ENCODE measurements at places on chromosomes 4 and X.

GRCh38 chr4:144518181-144518895 is 127.6 kb upstream of the HHIP start:
- no peak for DNase-seq

GRCh38 chr4:152831416-152831815 is 51.7 kb downstream of the ARFIP1 start:
- DNase-seq = no peak

DNA sequence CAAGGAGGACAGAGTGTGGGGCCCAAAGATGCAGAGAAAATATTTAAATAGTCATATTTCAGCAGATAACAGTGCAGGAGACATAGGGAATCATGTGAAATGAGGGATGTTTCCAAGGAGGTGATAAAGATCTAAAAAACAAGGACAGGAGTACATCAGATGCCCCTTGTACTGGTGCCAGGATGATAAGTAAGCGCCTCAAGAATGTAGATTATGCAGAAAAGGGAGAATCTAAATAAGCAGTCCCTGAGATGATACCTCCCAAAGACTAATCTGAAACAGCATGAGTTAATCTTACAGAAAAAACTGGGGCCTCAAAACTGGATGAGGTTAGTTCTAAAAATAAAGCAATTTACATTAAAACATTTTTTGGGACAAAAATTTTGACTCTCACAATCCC is 136.1 kb upstream of the WDFY3 start:
- no peak for DNase-seq

DNA sequence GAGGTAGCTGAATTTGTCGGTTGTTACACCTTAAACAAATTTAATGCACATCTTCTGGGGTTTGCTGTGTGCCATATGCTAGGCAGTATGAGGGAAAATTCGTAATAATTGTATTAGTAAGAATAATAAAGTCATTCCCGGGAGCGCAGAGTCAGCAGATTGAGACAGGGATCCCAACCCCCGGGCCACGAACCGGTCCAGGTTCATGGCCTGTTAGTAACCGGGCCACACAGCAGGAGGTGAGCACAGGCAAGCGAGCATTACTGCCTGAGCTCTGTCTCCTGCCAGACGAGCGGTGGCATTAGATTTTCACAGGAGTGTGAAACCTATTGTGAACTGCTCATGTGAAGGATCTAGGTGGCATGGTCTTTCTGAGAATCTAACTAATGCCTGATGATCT is 114.9 kb downstream of the PCDH7 start:
- DNase-seq = no peak

DNA sequence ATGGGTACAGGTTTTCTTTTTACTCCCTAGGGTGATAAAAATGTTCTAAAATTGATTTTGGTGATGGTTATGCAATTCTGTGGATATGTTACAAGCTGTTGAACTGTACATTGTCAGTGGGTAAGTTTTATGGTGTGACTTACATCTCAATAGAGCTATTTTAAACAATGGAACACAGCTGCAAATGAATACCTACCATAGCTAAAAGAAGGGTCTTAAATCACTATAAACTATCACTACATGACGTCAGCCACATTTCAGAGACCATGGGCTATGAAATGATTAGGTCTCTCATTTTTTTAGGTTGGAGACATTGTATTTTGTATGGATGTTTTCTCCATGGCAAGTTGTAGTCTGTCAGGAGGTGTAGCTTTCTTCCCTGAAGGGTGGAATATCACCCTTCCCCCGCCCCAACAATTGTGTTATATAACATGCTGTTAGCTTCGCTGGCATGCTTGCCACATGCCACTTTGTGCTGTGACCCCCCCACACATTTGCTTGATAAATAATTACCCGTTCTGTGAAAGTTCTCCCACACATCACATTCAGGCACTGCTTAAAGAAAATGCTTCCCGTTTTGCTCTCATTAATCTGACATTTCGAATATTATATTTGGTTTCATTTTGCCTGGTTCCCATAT is 159.7 kb downstream of the ARHGAP10 start:
- no peak for DNase-seq

DNA sequence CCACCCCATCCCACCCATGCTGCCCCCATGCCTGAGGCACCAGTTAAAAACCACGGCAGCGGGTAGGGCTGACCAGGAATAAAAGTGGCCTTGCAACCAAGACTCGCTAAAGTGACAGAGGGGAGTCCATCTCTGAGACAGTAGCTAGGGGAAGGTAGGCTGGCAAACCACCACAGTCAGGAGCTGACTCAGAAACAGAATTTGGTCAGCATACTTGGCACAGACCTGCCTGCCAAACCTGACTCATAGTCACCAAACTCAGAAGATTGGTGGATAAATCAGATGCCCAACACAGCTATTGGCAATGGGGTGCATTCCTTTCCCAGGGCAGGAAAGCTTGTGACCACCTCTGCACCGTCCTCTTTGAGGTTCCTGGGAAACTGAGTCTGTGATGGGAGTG is 193.8 kb downstream of the BCOR start:
- no peak for DNase-seq

GRCh38 chrX:68999356-68999755 is 165.9 kb downstream of the PJA1 start:
- DNase-seq = no peak

- no peak for DNase-seq
Measured at GRCh38 chr4:92634882-92635281, 331.1 kb downstream of the GRID2 start.

GRCh38 chr4:135429528-135429927 is 1227.9 kb upstream of the PABPC4L start:
- DNase-seq = no peak

DNA sequence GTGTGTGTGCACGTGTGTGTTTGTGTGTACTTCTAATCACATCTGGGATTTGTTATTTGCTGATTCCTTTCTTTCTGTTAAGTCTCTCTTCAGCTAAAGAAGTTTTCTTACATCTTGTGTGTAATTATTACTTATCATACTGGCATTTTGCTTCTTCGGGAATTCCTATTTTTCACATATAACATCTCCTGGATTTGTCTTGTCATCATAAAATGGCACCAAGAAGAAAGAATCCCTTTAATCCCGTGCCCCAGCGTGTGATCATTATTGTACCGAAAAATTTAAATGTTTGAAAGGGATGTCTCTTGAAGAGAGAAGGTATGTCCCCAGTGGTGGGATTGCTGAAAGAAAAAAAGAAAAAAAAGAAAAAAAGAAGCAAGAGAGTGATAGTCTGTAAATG is 72.3 kb downstream of the ZFX start:
- DNase-seq = no peak

- DNase-seq = no peak
Measured at GRCh38 chr4:140004549-140004895, 149.5 kb downstream of the MAML3 start.

DNA sequence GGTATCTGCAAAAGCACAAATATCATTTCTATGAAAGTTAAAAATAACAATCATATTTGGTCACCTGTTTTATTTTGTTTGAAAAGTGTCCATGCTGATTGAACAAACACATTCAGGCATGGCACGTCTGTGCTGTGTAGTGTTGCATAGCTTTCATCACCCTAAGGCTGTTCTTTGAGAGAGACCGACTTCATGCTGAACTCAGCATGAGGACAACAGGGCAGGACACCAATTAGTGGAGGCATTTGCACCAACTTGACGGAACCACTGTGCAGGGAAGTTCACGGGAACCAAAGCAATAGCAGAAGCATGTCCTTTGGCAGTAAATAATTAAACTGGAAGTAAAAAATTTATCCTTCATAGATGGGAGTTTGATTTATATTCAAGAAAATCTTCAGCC is 158.4 kb upstream of the SLC7A11 start:
- DNase-seq = no peak

- DNase-seq = no peak
Measured at GRCh38 chr4:80322716-80323115, 12.8 kb upstream of the CFAP299 start.

DNA sequence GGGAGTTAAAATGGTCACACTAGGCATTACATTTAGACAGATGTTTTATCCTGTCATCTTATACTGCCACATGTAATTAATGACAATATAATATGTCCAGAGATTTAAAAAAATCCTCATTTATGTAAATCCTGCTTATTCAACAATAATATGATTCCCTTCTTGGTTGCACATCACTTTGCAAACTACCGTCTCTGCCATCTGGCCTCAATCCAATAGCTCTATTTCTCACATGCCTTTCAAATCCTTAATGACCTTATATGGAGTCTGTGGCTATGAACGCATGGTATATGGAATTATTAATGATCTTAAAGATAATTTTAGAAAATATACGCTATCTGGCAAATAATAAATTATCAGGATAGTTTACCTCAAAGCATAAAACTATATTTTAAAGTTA is 144.5 kb downstream of the NPNT start:
- no peak for DNase-seq

- no peak for DNase-seq
Measured at GRCh38 chr4:48588230-48589097, 98.4 kb downstream of the ZAR1 start.

- DNase-seq = no peak
Measured at GRCh38 chrX:7801711-7802110, 41.3 kb upstream of the VCX start.

- no peak for DNase-seq
Measured at GRCh38 chr4:150240011-150240410, 161.8 kb downstream of the DCLK2 start.

DNA sequence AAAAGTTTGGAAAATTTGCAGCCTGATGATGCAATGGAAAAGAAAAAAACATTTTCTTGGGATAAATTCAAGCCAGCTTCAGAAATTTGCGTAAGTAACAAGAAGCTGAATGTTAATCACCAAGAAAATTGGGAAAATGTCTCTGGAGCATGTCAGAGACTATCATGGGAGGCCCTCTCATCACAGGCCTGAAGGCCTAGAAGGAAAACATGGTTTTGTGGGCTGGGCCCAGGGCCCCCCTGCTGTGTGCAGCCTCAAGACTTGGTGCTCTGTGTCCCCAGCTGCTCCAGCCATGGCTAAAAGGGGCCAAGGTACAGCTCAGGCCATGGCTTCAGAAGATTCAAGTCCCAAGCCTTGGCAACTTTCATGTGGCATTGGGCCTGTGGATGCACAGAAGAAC is 1049.8 kb upstream of the GRIA3 start:
- no peak for DNase-seq

- DNase-seq = no peak
Measured at GRCh38 chr4:184280591-184281071, 63.0 kb upstream of the ENPP6 start.

DNA sequence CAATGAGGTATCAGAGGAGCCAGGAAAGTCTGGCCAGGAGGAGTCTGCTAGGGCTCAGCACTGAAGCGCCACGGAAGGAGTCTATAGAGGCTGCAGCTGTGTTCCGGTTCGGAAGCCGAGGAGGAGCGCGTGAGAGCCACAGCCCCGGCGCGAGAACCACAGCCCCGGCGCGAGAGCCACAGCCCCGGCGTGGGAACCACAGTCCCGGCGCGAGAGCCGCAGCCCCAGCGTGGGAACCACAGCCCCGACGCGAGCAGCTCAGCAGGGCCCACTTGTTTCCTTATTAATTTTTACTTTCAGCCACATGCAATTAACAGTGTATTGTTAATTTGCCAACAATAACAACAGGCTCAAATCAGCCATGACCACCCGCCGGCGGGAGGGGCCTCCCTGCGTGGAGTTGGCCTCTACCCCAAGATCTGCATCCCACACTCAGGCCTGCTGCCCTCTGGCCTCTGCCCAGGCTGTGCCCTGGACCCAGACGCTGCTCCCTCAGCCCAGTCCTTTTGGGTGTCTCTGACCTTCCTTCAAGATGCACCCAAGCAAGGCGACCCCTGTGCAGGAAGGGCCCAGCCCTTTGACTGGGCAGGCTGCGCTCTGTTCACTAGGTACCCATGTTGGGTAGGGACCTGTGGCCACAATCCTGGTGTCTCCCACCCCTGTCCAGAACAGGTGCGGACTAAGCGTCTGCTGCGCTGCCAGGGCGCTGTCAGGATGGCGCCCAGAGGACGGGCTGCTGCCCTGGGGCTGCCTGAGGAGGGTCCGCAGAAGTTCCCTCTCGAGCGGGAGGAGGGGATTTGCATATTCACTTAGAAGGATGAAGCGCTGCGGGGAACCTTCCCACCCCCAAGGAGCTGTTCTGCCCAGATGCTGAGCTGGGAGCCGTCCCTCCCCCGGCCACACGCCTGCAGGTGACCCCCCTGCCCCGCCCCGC is 113.8 kb downstream of the ADRA2C start:
- DNase-seq = no peak

DNA sequence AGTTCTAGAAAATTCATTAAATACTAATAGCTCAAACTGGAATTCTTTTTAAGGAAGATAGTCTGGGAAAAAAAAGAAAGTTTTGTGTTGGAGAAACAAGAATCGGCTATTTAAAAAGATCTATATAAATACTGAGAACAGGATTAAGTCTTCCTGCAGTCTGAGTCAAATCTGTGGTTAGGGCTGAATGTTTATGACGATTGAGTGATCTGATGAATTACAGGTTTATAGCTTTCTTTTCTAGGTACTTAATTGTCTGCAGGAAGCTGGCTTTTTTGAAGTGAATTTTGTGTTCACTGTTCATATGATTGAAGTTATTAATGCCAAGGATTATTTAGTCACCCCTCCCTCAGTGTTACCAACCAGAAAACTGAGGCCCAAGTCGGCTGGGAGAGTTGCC is 42.2 kb downstream of the TLL1 start:
- DNase-seq = no peak

DNA sequence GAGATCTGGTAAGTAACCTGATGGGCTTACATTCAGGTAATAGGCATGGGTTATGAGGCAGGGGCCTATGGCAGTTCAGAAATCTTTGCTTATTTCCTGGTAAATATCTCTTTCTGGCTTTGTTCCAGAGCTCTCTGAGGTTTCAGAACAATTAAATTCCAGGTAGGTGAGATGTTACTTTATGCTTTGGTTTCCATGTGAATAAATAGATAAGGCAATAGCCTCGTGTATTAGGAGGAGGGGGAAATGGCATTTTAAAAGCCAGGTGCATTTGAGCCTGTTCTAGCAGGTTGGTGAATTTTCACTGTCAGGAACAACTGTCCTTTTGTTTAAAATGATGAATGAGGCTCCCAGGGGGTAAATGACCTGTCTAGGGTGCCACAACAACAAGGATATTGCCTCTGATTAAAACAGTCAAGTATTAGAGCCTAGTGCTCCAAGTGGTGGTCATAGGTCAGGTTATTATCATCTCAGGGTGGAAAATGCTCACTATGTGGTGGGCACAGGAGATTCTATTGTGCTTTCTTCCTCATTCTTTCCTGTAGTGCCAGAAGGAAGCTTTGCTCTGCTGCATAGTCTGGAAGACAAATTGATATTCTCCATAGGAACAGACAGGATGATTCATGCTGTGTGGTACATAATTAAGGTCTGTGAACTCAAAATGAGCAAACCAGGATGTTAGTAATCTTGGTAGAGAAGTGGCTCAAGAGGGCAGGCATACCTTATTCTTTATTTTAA is 296.2 kb downstream of the INPP4B start:
- no peak for DNase-seq

GRCh38 chrX:113726009-113726408 is 857.9 kb upstream of the HTR2C start:
- no peak for DNase-seq

- DNase-seq = no peak
Measured at GRCh38 chr4:105998171-105999063, 103.1 kb downstream of the NPNT start.

DNA sequence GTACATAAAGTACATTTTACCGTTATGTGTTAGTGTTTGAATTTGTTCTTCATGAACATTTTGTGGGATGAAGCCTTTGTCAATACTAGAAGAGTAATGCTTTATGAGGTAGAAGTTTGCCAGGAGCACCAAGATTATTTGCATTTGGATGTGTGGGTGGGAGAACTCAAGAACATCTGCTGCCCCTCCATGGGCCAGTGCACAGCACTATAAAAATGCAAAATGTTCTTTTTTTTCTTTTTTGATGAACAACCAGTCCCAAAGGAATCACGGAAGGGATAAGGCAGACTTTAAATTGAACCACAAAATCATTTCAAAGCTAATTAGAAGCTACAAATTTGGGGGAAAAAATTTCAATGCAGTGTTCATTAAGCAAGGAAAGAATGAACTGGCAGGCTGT is 300.3 kb upstream of the NWD2 start:
- no peak for DNase-seq

Data from stimulated activated CD4-positive, alpha-beta T cell treated with anti-CD3 and anti-CD28 coated beads, Interleukin-1b, Interleukin-23, amount 100 ng/mL, for 1 hour (primary cell).